ENCODE measurements at places on chromosomes 3 and 15.

GRCh38 chr3:37249717-37250116, 75.3 kb upstream of the LRRFIP2 start:
- DNase-seq = no peak

GRCh38 chr3:13081603-13082360, 8.6 kb upstream of the IQSEC1 start:
- DNase-seq = no peak

DNA sequence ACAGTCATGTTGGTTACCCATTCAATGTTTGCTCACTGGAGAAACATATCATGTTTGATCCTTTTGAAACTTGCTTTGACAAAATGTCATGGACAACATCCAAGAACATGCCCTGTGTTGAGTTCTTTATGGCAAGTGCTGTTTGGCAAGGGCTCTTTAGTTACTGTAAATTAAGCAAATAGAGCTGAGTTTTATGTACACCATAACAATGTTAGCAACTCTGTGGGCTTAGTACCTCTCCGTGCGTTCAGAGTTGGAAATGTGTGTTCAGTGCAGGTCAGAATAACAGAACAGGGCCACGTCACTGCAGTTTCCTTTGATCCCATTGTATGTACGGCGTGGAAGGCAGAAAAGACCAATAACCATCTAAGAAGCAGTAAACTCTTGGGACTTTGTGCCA, 132.5 kb downstream of the MYRIP start:
- no peak for DNase-seq

DNA sequence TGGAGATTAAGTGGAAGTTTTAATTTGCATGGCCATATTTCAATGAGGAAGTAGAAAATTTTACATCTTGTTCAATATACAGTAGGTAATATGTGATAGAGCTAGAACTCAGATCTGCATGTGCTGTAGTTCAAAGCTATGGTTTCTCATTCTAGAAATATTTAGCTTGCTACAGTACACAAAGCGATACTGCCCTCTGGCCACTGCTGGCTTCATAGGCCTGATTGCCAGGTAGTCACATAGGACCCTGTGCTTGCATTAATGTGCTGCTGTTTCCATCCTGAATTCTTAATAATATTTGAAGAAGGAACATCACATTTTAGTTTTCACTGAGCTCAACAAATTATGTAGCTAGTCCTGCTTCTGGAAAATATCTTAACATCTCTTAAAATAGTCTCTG, 87.0 kb downstream of the PLSCR2 start:
- DNase-seq = no peak

GRCh38 chr3:24136624-24137310, 191.7 kb downstream of the NR1D2 start:
- no peak for DNase-seq

DNA sequence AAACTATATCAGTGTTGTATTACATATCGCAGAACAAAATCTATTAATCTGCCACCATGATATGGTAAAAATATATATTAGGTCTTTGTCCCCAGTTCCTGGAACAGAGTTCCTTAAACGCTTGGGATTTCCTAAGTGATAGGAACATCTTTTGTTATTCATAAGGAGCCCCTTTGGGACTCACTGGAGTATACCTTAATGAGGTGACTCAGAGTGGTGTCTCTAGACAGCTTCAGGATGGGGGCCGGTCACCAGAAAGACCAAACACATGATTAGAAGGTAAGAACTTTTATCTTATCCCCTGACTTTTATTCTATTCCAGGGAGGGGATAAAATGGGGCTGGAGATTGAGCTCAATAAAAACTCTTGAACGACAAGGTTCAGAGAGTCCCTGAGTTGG, 12.3 kb upstream of the CHCHD6 start:
- no peak for DNase-seq

GRCh38 chr3:23490459-23490858, 287.3 kb downstream of the UBE2E2 start:
- DNase-seq = no peak

DNA sequence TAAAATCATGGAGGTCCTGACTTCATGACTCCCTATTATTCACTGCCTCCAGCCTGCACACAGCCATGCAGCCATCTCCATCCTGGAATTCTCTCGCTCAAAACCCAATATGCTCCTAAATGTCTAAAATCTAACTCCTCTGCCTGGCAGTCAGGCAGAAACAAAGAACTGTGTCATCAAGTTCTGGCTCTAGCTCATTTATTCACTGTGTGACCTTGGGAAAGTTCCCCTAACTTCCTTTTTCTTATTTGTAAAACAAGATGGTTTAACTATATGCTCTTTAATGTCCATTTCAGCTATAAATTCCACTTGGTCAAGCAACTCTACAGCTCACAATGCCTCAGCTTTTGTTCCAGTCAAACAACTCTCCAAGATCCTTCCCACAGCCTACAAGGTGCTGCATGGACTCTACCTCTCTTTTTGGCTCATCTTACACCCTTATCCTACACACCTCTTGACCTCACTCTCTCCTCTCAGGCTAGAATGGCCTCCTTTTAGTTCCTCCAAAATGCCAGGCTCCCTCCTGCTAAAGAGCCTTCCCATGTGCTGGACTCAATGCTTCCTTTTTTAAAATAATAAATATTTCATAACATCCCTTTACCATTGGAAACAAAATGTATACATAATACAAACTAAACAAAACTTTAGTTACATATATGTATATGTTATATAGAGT, 16.4 kb downstream of the PIK3CB start:
- DNase-seq = no peak

- no peak for DNase-seq
Measured at GRCh38 chr3:69219101-69219708, 96.8 kb upstream of the LMOD3 start.

DNA sequence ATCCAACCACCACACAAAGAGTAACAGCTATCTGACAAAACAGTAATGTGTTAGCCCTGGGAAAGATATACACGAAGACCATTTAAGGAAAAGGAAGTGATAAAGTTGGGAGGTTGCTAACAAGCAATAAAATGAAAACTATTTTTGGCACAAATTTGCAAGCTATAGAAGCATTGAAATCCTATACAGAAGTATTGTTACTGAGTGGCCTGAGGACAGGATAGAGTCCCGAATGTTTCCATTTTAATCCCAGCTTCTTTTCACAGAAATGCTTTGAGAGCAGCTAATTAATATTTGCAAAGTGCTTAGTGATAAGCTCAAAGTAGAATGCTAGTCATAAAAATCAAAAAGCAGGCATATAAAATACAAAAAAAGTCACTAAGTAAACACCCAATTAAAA, 51.5 kb downstream of the RAD18 start:
- no peak for DNase-seq

GRCh38 chr3:11699083-11699427, 55.3 kb upstream of the VGLL4 start:
- DNase-seq = no peak

- DNase-seq = no peak
Measured at GRCh38 chr3:130517602-130518001, 625 bp downstream of the COL6A6 start.

DNA sequence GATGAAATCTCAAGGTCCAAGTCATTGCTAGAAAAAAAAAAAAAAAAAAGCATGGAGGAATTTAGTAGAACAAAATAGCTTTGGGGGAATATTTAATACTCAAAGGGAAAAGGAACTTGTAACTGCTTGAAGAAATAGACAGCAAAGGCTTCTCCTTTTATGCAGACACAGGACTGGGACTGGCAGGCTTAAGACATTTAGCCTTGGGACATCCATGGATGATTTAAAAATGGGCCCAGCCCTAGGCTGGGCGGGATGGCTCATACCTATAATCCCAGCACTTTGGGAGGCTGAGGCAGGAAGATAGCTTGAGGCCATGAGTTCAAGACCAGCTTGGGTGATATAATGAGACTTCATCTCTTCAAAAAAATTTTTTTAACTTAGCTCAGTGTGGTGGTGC, 19.8 kb downstream of the RPSA start:
- DNase-seq = no peak

DNA sequence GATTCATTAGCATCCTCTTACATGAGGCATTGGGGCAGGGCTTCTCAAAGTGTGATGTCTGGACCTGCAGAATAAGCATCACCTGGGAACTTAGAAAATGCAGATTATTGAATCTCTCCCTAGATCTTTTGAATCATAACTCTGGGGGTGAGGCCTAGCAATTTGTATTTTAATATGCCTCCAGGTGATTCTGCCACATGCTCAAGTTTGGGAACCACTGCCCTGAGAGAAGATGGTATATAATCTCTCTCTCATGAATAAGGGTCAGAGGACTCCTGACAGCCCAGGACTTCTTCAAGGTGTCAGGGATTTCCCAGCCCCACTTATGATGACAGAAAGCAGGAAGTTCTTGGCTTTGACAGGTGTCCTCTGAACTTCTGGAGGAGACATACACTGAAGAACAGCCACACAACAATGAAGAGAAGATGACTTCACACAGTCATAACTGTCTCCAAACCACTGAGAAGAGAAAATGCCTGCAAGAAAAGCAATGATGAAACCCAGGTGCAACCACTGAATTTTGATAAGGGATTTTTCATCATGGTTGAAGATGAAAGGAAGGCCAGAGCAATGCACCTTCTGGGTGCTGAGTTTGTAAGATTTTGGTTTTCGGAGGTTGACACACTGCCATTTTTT, 211.9 kb upstream of the MRPL3 start:
- no peak for DNase-seq

- no peak for DNase-seq
Measured at GRCh38 chr3:61774279-61774890, 213.0 kb downstream of the PTPRG start.

GRCh38 chr15:54841701-54842305, 354.9 kb downstream of the RSL24D1 start:
- no peak for DNase-seq

- no peak for DNase-seq
Measured at GRCh38 chr15:64926661-64927060, 15.0 kb downstream of the ANKDD1A start.

DNA sequence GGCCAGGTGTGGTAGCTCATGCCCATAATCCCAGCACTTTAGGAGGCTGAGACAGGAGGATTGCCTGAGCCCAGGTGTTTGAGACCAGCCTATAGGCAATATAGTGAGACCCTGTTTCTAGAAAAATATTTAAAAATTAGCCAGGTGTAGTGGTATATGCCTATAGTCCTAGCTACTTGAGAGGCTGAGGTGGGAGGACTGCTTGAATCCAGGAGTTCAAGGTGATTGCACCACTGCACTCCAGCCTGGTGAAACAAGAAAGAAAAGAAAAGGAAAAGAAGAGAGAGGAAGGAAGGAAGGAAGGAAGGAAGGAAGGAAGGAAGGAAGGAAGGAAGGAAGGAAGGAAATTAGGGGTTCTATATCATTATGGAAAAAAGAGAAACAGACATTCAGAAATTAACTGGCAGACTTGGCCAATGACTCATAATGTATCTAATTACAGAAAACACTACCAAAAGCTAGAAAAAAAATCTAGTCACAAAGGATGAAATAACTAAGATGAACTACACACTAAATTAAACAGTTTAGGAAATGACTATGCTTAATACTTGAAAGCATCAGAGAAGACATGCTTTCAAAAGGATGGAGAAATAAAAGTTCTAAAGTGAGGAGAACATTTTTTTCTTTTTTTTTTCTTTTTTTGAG, 45.4 kb upstream of the TERB2 start:
- DNase-seq = no peak

GRCh38 chr15:41080144-41080543, 35.9 kb downstream of the INO80 start:
- DNase-seq = no peak

GRCh38 chr3:89699229-89699628, 591.8 kb downstream of the EPHA3 start:
- no peak for DNase-seq

DNA sequence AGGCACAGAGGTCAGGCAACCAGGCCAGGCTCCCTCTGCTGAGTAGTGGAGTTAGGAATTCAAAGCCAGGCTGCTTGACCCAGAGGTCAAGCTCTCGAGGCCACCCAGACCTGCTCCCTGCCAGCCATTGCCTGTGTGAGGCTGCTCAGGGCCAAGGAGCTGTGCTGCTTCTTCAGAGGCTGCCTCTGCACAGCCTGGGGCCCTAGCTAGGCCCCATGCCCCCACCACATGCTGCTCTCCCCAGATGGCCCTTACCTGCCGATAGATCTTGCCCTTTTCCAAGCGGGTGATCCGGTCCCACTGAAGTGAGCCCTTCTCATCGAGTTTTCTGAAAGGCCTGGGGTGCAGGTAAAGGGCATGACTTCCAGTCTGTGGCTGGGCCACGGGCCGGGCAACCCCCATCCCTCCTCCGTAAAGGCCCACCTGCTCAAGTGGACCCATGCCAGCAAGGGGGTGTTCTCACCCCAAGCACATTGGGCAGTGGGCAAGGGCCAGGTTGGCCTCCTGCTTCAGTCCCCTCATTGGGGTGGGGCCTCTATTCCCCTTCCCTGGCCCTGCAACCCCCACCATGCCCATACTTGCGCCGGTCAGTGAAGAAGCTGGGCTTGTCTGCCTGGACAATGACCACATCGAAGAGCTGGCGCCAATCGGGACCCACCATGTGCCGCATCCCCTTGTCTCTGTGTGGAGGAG, 6.5 kb downstream of the NT5DC2 start:
- no peak for DNase-seq

- DNase-seq = no peak
Measured at GRCh38 chr3:58216496-58217195, 5.9 kb upstream of the DNASE1L3 start.

GRCh38 chr3:26596335-26596734, 26.2 kb upstream of the LRRC3B start:
- DNase-seq = no peak

- DNase-seq = no peak
Measured at GRCh38 chr3:142225885-142226215, 465 bp upstream of the GK5 start.

- DNase-seq = no peak
Measured at GRCh38 chr15:50315814-50316630, 39.0 kb downstream of the GABPB1 start.

All from amygdala (tissue), 56 donors.